Keratinocyte (primary cell): ENCODE measurements at places on chromosomes 12 and 14. TPM values are rescaled to one million over a fixed set of nuclear protein-coding genes. Genes with fewer than 3 reads are reported as not detected.

DNA sequence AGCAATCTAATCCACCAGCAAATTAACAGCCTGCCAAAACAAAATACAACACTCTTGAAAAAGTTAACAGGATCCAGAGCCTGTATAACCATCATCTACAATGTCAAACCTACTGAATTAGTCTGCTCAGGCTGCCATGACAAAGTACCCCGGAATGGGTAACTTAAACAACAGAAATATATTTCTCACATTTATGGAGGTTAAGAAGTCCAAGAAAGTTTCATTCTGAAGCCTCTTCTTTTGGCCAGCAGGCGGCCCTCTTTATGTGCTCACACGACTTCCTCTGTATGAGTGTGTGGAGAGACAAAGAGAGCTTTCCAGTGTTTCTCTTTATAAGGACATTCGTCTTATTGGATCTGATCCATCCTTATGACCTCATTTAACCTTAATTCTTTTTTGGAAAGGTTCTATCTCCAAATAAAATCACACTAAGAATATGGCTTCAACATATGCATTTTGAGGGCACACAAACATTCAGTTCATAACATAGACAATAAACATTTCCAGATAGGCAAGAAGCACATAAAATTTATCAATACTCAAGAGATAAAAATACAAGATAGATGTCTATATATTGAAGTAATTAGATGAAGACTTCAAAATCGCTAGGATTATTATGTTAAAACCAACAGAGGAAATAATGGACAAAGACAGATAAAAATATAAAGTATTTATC is 5.9 kb upstream of the RERG start:
- H3K4me1 ChIP-seq = no peaks in the 10 kb centered on the region
- DNase-seq = no peak
- H3K27me3 ChIP-seq = peaks cover 5% of the 10 kb centered on the region
- H3K27ac ChIP-seq = no peak overlapping the region
- H3K36me3 ChIP-seq = no peaks in the 10 kb centered on the region
- H3K4me3 ChIP-seq = no peak overlapping the region

- no peaks in the 10 kb centered on the region for H3K36me3 ChIP-seq
- H3K4me1 ChIP-seq = peaks cover 2% of the 10 kb centered on the region
- no peak overlapping the region for H3K4me3 ChIP-seq
These were observed 28.0 kb upstream of the SLC38A1 start for GRCh38 chr12:46296822-46297221.

DNA sequence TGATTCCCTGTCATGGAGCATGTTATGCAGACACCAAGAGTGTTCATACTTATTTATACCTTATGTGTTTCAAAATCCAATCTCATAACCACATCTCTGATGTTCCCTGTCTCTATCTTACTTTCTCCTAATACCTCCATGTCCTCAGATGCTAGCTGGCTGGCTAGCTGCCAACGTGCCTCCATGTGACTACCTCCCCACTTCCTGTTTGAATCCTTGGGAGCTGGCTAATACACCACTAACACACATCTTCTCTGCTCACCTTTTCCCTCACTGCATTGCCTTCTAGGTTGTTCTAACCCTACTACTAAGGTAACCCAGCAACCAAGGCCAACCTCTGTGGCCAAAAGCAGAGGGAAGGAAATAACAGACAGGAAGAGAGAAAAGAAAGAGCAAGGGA is 27.3 kb downstream of the TTC5 start:
- DNase-seq = no peak
- no peak overlapping the region for H3K27ac ChIP-seq
- no peak overlapping the region for H3K4me3 ChIP-seq
- H3K27me3 ChIP-seq = no peaks in the 10 kb centered on the region

DNA sequence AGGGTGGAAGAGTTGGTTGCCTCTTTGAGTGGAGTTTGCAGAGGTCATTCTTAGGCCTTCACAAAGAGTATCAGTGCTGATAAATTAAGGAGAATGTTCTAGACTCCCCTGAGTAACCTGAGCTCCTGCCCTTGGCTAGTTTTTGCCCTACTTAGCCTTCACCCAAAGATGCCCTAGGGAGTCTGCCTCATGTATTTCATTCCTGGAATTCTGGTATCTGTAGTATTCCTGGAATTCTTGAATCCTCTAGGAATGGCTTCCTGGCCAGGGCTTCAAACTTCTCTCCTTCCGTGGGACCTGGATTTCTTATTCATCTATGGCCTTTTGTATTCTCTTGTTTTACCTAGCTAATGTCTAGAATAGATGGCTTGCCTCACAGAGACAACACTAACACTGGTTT is 701.1 kb downstream of the NOVA1 start:
- H3K36me3 ChIP-seq = no peaks in the 10 kb centered on the region
- no peak overlapping the region for H3K4me3 ChIP-seq
- no peak overlapping the region for H3K27ac ChIP-seq
- H3K27me3 ChIP-seq = no peaks in the 10 kb centered on the region
- H3K4me1 ChIP-seq = no peaks in the 10 kb centered on the region

GRCh38 chr12:120767071-120768024 is 41.7 kb downstream of the ACADS start:
- no peak overlapping the region for H3K27ac ChIP-seq
- DNase-seq = no peak
- no peaks in the 10 kb centered on the region for H3K27me3 ChIP-seq
- no peak overlapping the region for H3K4me3 ChIP-seq

DNA sequence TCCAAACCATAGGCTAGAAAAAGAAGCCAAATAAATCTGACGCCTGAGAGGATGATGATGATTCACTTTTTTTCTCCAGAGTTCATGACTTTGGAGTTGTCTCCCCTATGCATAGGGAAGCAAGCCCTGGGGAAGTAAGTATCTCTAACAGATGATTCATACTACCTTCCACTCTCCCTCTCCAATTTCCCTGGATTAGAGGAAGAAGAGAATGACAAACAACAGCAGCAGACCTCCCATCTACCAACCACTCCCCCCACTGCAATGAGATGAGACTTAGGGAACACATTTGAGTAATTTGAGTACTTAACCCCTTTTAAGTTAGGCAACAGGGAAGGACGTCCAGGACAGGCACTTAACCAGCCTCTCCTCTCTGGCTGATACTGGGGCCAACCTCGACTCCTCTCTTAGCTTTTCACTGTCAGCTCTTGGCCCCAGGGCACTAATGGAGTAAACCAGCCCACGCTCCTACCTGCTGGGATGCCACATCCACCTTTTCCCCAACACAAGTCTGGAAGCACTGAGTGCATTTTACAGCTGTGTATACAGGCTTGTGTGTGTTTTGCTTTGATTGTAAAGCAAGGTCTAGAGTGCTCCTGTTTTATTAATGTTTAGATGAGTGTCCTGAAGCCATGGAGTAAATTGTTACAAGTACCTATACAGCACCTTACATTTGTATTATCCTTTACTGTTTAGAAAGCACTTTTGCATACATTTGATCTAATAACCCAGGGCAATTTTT is 180.7 kb downstream of the PHLDA1 start:
- H3K36me3 ChIP-seq = no peaks in the 10 kb centered on the region
- H3K27ac ChIP-seq = peak overlapping the region; percentile 90
- DNase-seq = peak; percentile 74
- peaks cover 66% of the 10 kb centered on the region for H3K4me1 ChIP-seq
- H3K27me3 ChIP-seq = no peaks in the 10 kb centered on the region

RNU7-1 gene
- polyA plus RNA-seq = not detected in 3 replicates

MRPL52 gene
- 56.0 to 104 TPM (median 82.0 TPM) in 3 replicates for polyA plus RNA-seq
